ENCODE measurements at places on chromosomes 5 and 9.

GRCh38 chr5:72351376-72351775 is 31.2 kb downstream of the PTCD2 start:
- H3K36me3 ChIP-seq = peaks cover 21% of the 10 kb centered on the region
- H3K27ac ChIP-seq = no peak overlapping the region
- DNase-seq = no peak

DNA sequence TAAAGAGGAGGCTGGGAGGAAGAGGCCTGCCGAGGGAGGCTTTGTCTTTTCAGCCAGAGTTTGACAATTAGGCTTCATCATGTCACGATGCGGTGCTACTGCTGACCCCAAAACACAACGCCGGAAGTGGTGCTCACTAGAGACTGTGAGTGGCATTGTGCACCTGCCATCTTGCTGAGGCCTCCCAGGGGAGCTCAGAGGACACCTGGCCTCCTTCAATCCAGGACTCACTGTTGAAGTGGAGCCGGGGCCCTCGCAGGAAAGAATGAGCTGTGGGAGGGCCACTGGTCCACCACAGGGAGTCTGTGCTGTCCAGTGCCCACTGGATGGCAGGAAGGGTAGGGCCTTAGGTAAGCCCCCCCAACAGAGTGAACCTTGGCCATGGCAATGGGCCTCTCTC is 12.7 kb upstream of the SLC25A48 start:
- H3K27ac ChIP-seq = no peak overlapping the region
- DNase-seq = no peak
- no peaks in the 10 kb centered on the region for H3K4me1 ChIP-seq

GRCh38 chr9:27701587-27701986 is 128.3 kb upstream of the C9orf72 start:
- DNase-seq = no peak
- no peaks in the 10 kb centered on the region for H3K27me3 ChIP-seq
- H3K27ac ChIP-seq = no peak overlapping the region

DNA sequence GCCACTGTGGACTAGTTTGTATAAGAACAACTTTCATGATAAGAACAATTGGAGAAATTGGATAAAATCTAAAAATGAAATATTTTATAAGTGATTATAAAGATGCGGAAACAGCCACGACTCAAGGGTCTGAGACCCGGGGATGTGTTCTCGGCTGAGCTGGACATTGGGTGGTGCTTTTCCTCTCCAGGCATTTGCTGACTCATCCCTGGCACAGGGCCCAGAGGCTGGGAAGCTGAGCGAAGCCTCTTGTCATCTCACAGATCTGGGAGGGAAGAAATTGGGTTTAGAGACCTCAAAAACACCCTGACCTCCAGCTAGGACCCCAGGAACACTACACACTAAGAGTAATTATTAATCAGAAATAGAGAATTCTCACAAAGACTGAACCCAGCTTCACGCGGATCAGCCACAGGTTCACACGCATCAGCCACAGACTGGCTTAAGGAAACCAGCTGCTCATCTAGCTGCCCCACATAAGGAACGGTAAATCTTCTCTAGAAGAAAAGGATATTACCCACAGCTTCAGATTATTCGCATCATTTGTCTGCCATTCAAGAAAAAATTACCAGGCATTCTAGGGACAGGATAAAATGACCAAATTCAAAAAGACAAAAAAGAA is 2.8 kb upstream of the OR2V1 start:
- H3K27ac ChIP-seq = no peak overlapping the region
- peaks cover 24% of the 10 kb centered on the region for H3K27me3 ChIP-seq
- H3K4me1 ChIP-seq = no peaks in the 10 kb centered on the region

GRCh38 chr5:179292681-179293635 is 52.3 kb downstream of the ADAMTS2 start:
- H3K36me3 ChIP-seq = no peaks in the 10 kb centered on the region
- H3K27me3 ChIP-seq = no peaks in the 10 kb centered on the region
- no peak overlapping the region for H3K4me3 ChIP-seq
- no peak overlapping the region for H3K27ac ChIP-seq

GRCh38 chr9:99015890-99016289 is 72.2 kb downstream of the COL15A1 start:
- no peak for DNase-seq
- no peak overlapping the region for H3K4me3 ChIP-seq
- H3K4me1 ChIP-seq = peaks cover 18% of the 10 kb centered on the region

GRCh38 chr9:6723881-6724420 is 33.8 kb upstream of the KDM4C start:
- peaks cover 2% of the 10 kb centered on the region for H3K36me3 ChIP-seq
- no peak overlapping the region for H3K4me3 ChIP-seq
- no peak overlapping the region for H3K27ac ChIP-seq
- DNase-seq = no peak
- H3K27me3 ChIP-seq = no peaks in the 10 kb centered on the region

DNA sequence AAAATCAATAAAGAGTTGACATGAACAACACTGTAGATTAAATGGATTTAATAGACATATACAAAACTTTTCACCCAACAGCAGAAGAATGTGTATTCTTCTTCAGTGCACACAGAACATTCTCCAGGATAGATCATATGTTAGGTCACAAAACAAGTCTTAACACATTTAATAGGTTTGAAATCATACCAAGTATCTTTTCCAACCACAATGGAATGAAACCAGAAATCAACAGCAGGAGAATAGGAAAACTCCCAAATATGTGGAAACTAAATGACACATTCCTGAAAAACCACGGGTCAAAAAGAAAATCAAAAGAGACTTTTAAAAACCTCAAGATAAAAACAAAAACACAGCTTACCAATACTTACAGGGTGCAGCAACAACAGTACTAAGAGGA is 790.1 kb upstream of the ZNF608 start:
- no peaks in the 10 kb centered on the region for H3K4me1 ChIP-seq
- H3K27ac ChIP-seq = no peak overlapping the region
- H3K27me3 ChIP-seq = no peaks in the 10 kb centered on the region
- no peaks in the 10 kb centered on the region for H3K36me3 ChIP-seq

- H3K27ac ChIP-seq = no peak overlapping the region
- H3K36me3 ChIP-seq = no peaks in the 10 kb centered on the region
- H3K4me3 ChIP-seq = peak overlapping the region; percentile 33
- DNase-seq = peak; percentile 42
- peaks cover 60% of the 10 kb centered on the region for H3K27me3 ChIP-seq
Observed at GRCh38 chr5:176818391-176819098, 8.2 kb downstream of the UNC5A start.

GRCh38 chr9:79196606-79197005 is 375.2 kb upstream of the TLE4 start:
- no peak overlapping the region for H3K4me3 ChIP-seq
- H3K27ac ChIP-seq = no peak overlapping the region
- H3K27me3 ChIP-seq = peaks cover 4% of the 10 kb centered on the region

DNA sequence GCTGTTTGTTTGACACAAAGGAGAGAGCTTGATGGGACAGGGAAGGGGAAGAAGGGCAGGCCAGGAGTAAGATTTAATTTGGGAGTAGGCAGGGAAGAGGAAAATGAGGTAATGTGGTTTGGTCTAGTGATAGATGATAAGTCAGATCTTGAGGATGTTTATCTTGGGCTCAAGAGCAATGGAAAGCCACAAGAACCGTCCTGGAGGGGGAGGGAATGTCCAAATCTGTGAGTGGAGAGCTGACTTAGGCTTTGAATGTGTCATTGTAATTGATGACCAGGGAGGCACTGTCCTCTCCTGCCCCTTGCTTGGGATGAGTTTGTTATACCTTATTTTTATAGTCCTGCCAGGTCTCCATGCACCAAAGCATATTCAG is 37.5 kb downstream of the MAMDC2 start:
- no peak overlapping the region for H3K4me3 ChIP-seq
- H3K4me1 ChIP-seq = no peaks in the 10 kb centered on the region
- no peaks in the 10 kb centered on the region for H3K36me3 ChIP-seq
- peaks cover 7% of the 10 kb centered on the region for H3K27me3 ChIP-seq
- no peak for DNase-seq
- no peak overlapping the region for H3K27ac ChIP-seq

DNA sequence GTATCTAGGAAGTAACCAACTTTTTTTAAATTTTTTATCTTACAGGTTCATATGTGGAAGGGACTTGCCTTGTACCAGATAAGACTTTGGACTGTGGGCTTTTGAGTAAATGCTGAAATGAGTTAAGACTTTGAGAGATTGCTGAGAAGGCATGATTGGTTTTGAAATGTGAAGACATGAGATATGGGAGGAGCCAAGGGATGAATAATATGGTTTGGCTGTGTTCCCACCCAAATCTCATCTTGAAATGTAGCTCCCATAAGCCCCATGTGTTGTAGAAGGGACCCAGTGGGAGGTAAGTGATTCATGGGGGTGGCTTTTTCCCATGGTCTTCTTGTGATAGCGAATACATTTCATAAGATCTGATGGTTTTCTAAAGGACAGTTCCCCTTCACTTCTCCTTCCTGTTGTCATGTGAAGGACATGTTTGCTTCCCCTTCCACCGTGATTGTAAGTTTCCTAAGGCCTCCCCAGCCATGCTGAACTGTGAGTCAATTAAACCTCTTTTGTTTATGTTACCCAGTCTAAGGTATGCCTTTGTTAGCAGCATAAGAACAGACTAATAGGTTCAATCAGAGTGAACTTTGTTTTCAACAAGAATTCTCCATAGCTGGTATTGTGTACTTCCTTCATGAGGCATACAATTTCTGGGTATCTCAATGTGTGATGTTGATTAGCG is 535.6 kb upstream of the MEF2C start:
- H3K27me3 ChIP-seq = no peaks in the 10 kb centered on the region
- H3K4me1 ChIP-seq = no peaks in the 10 kb centered on the region
- H3K36me3 ChIP-seq = no peaks in the 10 kb centered on the region
- DNase-seq = no peak

DNA sequence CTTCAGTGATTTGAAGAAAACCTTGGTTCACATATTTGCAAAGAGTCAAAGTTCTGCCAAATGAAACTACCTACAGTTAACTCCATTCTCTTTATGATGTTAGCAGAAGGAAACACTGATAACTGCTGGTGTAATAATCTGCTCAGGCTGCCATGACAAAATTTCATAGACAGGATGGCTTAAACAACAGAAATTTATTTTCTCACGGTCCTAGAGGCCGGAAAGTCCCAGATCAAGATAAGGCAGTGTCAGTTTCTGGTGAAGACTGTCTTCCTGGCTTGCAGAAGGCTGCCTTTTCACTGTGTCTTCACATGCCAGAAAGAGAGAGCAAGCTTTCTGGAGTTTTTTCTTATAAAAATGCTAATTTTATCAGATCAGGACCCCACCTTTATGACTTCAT is 102.4 kb upstream of the PARP8 start:
- H3K36me3 ChIP-seq = peaks cover 2% of the 10 kb centered on the region
- peak; percentile 34 for DNase-seq
- no peak overlapping the region for H3K4me3 ChIP-seq
- no peaks in the 10 kb centered on the region for H3K27me3 ChIP-seq
- peaks cover 28% of the 10 kb centered on the region for H3K4me1 ChIP-seq

DNA sequence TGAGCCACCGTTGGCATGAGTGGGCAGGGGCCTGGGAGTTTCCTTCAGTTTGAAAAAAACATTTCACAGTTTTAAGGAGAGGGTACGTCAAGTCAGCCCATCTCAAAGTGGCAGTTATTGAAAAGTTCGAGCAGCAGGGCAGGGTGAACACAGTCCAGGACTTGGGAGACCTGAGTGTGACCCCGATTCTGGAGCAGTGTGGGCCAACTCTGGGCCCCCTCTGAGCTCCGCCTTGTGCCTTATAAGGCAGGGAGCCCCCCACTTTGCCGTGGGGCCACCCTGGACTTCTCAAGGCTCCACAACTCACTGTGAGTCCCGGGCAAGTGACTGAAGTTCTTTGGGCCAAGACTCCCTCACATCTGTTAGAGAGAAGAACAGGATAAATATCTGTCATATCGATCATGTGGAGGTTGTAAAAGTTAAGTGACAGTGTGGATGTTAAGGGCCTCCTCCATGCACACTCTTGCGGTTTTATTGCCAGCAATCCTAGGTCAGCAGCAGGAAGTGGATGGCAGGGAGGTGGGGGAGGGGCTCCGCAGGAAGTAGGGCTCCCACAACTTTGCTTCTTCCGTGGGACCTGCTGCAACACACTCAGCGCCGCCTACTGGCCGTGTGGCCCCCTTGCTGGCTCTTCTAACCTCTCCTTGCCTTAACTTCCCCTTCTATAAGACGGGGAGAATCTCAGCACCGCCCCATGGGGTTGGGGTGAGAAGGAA is 38.4 kb downstream of the HRH2 start:
- peak; percentile 92 for DNase-seq
- H3K27me3 ChIP-seq = no peaks in the 10 kb centered on the region
- H3K27ac ChIP-seq = peak overlapping the region; percentile 90
- peak overlapping the region; percentile 60 for H3K4me3 ChIP-seq

GRCh38 chr5:135747824-135748223 is 86.6 kb upstream of the SLC25A48 start:
- no peak for DNase-seq
- no peaks in the 10 kb centered on the region for H3K27me3 ChIP-seq
- no peaks in the 10 kb centered on the region for H3K36me3 ChIP-seq
- H3K27ac ChIP-seq = no peak overlapping the region
- H3K4me3 ChIP-seq = no peak overlapping the region
- H3K4me1 ChIP-seq = no peaks in the 10 kb centered on the region

GRCh38 chr5:138974227-138975063 is 99.3 kb upstream of the LRRTM2 start:
- H3K4me3 ChIP-seq = no peak overlapping the region
- H3K4me1 ChIP-seq = no peaks in the 10 kb centered on the region
- no peak for DNase-seq
- no peak overlapping the region for H3K27ac ChIP-seq
- no peaks in the 10 kb centered on the region for H3K36me3 ChIP-seq
- no peaks in the 10 kb centered on the region for H3K27me3 ChIP-seq

Data from activated CD4-positive, alpha-beta memory T cell treated with anti-CD3 and anti-CD28 coated beads for 36 hours (primary cell).